ENCODE measurements at places on chromosomes 11 and 22.

- peak; percentile 49 for DNase-seq
Measured at GRCh38 chr11:93020248-93021046, 51.0 kb downstream of the MTNR1B start.

GRCh38 chr11:102467080-102467708, 14.6 kb upstream of the TMEM123 start:
- no peak for DNase-seq

DNA sequence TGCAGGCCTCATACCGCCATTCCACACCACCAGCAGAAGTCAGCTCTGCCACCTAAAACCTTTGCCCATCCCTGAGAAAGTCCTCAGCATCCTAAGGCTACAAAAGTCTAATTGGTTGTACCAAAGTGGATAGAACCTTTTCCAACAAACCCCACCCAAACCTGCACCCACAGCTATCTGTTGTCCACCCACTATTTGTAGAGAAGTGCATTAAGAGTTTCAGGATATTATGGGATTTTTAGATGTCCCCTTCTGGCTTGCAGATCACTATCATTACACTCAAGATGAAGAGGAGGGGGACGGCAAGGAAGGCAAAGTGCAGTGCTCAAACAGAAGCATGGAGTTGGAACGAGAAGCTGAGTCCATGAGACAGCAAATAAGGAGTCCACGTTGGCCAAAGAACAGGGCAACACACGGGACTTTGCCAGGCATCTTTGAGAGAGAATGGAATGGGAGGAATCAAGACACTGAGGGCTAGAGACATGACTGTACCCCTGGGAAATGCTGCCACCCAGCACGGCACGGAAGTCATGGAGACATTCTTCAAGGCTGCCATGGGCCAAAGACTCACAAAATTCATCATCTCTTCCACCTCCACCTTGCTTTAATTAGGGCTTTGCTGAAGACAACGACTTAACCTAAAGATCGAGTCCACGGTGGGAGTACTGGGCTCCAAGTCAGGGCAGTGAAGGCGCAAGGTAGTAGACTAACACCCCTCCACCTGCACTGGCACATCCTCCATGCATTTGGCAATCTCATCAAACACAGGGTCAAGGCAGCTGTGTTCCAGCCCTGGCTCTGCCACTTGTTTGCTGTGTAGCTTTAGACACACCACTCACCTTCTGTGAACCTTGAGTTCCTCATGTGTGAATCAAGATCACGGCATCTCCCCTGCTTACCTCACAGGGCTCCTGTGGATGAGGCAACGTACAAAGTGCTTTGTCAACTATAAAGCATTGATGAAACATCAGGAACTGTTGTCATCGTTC, 112.9 kb upstream of the TMEM45B start:
- no peak for DNase-seq

DNA sequence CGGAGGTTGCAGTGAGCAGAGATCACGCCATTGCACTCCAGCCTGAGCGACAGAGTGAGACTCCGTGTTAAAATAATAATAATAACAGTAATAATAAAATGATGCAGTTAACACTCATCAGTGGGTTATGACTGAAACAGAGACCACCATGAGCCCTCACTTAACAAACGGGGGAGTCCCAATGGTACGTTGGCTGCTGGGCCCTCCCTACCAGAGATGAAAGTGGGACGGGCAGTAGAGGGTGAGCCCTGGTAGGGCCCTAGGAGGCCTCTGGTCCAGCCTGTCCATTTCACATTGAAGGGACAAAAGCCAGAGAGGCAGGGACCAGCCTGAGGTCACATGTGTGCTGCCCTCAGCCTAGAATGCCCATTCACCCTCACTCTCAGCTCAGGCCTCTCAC, 13.7 kb upstream of the KIAA0930 start:
- DNase-seq, result no peak

DNA sequence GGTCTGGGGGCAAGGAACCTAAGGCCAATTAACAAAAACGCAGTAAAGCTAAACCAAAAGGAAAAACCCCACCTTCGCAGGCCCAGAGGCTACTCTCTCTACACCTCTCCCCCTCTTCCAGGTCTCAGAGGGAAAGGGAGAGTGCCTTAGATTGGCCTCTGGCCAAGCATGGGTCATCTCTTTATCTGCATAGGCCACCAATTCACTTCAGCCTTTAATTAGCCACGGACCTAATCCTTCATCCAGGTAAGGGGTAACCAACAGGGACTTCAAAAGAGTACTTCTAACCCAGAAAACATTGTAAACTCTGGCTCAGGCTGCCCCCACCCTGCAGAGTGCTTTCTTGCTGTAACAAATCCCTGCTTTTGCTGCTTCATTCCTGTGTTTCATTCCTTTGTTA, 9.4 kb downstream of the VSTM5 start:
- no peak for DNase-seq

- no peak for DNase-seq
Measured at GRCh38 chr11:127383026-127383425, 382.5 kb upstream of the KIRREL3 start.

DNA sequence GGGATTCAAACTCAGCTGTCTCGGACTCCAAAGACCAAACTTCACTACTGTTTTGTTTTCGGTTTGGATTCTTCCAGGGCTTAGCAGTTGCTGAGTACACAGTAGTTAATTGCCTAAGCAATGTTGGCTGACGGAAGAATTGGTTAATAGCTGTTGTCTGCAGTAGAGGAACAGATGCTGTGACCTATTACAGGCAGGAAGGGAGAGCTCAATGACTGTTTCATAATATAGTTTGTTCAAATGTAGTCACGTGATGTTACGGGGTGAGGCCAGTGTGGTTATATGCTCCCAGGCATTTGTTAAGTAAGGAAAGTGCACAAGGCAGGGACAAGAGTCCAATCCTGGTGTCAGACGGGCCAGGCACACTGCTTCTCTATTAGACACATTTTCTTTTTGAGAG, 222.6 kb upstream of the CCDC90B start:
- peak; percentile 56 for DNase-seq

DNA sequence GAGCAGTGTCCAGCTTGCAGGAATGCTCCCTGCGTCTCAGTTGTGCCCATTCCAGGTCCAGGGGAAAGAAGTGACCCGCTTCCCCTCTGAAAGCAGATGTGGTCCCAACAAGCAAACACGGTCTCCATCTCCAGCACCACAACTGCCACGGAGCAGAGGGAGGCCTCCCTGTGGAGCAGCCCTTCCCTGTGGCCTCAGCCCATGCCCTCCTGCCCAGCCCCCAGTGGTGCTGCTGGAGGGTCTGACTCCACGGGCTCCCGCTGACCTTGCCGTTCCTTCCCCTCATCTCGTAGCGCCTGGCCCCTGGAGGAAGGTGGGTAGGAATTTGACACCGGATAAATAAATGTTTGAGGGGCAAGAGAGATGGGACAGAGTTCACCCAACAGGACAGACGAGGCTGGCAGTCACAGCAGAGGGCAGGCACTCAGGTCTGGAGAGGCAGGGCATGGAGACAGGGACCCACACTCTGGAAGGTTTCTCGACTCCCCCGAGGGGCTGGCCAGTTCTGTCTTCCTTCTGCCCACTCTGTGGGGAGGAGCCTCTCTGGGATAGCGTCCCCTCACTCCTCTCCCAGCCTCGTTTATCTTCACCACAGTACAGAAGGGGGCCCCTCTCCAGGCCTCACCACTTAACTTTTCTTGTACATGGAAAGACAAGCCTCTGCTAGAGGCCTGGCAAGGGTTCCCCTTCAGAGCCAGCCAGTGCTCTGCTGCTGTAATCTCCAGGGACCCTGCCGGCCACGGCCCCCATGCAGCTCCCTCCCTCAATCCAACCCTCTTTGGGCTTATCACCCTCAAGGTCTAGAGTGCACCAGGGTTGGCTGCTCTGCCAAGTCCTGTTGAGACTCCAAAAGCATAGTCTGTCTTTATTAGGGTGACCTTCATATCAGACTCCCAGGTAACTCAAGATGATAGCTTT, 7.5 kb upstream of the ST3GAL4 start:
- DNase-seq, result no peak

- no peak for DNase-seq
Measured at GRCh38 chr11:84626256-84626655, 1000.9 kb downstream of the DLG2 start.

DNA sequence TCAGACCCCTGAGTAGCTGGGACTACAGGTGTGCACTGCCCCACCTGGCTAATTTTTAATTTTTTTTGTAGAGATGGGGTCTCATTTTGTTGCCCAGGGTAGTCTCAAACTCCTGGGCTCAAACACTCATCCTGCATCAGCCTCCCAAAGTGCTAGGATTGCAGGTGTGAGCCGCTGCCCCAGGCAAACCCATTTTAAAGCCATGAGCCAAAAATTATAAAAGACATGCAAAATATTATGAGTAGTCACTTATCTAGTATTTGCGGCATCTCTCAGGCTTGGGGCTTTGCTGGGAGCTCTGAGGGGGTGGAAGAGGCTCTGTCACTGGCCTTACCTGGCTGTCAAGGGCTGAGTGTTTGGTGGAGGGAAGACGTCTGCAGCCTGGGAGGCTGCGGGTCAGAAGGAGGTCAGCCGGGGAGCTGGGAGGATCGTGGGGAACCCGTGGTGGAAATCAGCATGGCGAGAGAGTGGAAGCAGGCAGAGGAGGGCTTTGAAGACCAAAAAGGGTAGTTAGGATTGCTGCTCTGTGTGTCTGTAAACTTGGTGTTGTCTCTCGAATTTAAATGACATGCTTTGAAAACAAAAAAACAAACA, 69.1 kb upstream of the PARVG start:
- DNase-seq, result no peak

DNA sequence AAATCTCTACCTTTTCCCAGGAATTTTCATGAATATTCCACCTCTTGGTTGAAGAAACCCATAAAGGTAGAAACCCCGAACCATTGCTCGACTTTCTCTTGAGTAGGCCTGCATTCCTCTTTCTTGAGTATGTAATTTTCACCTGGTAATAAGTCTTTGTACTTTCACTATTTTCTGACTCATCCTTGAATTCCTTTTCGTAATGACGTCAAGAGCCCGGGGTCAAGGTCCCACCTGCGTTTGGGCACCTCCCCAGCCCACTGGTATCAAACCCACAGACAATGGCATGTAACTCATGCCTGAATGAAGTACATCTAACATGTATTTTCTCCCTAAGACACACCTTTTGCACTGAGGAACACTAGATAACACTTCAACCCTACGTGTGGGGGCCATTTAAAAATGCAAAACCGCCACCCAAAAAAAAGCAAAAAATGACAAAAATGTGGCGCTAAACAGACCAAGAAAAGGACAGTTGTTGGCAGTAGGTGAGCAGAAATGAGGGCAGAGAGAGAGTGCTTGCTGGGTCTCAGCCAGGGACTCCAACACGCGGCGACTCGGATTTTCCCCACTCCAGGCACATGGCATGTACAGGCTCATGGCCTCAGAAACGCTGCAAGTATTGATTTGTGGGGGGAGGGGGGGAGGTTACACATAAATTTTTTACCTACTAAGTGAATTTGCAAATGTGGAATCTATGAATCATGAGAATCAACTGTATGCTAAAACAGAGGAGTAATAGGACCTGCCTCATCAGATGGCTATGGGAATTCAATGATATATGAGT, 4.1 kb upstream of the C11orf24 start:
- no peak for DNase-seq

GRCh38 chr11:64933213-64933934, 2.3 kb downstream of the GPHA2 start:
- DNase-seq, result no peak

DNA sequence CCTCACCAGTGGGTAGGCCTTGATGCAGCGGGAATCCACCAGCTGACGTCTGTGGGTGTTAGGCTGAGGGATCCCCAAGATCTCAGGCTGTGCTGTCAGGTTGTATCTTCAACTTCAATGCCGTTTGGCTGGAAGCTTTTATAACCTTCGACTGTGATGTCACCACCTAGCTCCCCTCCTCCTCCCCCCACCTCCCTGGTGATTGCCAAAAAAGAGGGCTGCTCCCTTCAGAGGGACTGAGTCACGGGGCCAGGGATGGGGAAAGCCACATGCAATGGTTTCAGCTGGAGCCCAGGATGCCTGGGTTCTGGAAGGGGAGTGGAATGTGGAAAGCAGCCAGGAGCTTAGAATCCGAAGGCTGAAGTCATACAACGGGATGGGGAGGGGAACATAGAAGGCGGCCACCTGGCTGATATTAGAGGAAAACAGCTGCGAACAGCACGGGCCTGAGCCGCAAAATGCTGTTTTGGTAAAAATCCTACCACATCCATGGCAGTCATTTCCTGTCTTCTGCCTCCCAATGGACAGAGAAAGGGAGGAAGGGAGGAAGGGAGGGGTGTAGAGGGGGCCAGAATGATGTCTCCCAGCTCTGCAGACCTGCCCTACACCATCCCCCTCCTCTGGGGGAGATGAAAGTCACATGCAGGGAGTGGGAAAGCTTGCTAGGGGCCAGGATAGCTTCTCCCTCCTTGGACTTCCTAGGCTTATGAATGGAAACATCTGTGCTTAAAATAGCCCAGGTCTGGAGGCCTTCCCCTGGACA, at the start of gene LRRN4CL:
TSS of gene LRRN4CL (minus strand) at position 110 of the 763 bp plus-strand sequence. CDS start 1,022 bp downstream, outside the sequence.
- peak; percentile 72 for DNase-seq

GRCh38 chr11:125376856-125377255, 119.2 kb downstream of the FEZ1 start:
- no peak for DNase-seq

- no peak for DNase-seq
Measured at GRCh38 chr11:109000531-109000930, 335.7 kb downstream of the DDX10 start.

DNA sequence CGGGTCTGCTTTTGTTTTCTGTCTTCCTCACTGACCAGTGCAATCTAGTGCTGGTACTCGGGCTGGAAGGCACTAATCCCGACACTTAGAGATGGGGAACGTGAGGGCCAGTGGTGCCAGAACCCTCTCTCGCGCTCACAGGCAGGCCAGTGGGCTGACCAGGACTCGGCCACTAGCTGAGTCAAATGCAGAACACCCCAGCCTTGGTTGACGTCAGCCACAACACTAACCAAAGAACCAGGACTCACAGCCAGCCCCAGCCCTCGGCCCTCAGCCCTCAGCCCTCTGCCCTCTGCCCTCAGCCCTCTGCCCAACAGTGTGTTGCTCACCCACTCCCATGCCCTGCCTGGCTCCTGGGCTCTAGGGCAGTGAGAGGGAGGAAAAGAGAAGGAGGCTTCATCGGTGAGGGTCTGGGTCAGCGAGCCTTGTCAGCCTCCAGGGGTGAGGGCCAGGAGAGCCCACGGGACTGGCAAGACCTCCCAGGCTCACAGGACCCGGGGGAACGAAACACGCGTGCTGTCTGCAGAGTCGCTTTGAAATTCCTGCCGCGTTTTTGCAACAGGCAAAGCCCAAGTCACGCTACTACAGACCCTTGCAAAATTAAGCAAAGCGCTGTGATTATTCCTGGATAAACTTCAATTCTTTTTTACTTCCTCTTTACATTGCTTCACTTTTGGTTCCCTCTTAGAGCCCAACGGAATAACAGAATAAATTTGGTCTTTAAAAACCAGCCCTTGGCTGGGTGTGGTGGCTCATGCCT, 27.5 kb downstream of the KIAA0930 start:
- DNase-seq, result no peak

GRCh38 chr11:587546-587945, 11.3 kb downstream of the PHRF1 start:
- no peak for DNase-seq

- no peak for DNase-seq
Measured at GRCh38 chr11:94185416-94186084, 56.9 kb downstream of the PANX1 start.
